Activated CD8-positive, alpha-beta memory T cell treated with anti-CD3 and anti-CD28 coated beads, Interleukin-2, amount 50 U/mL, for 4 hours (primary cell): ENCODE measurements at places on chromosomes 13 and 19.
A peak's percentile ranks its signal among the peaks of the same experiment; 100 is the strongest.

DNA sequence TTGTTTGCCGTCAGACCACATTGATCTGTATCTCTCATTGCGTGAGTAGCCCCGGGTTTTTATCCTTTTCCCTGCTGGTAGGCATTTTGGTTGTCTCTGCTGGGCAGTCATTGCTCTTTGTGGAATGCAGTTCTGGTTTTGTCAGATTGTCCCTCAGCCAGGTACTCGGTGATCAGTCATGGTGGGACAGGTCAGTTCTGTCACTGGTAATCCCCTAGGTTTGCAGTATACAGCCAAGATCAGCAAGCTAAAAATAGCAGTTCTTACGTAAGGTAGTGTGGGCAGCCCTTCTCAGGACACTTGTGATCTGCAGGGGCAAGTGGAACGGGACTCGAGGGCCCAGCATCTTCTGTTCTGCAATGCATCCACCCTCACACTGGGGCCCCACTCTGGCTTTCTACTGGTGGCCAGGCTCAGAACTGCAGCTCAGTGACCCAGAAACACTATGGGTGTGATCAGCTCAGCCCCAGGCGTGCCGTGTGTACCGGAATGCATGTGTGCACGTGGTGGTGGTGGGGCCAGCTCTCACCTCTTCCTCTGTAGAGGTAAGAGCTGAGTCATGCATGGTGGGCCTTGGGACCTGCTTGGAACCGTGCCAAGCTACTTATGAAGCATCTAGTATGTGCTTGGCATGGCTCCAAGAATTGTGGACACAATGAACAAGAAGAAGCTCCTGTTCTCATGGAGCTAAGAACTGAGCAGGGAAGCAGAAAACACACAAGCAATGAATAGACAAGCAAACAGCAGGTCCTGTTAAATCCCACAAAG, 6.3 kb downstream of the PLEKHF1 start:
- DNase-seq, result peak; percentile 86

GRCh38 chr19:6891761-6892385, 4.5 kb downstream of the ADGRE1 start:
- DNase-seq, result no peak

DNA sequence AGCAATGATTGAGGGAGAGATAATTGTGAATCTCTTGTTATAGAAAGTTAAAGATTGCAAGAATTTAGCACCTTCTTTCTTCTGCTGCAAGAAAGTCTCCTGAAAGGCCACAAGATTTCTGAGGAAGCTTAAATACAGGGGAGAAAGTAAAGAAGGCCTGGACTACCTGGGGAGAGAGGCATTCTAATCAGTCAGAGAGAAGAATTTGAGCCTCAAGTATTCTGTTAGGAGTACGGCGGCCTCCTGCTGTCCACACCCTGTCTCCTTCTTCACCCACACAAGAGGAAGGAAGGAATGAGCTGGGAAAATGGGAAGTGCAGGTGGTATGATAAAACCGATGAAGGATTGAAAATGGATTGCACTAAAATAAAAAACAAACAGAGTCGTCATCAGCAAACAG, 474.7 kb downstream of the DIAPH3 start:
- no peak for DNase-seq

DNA sequence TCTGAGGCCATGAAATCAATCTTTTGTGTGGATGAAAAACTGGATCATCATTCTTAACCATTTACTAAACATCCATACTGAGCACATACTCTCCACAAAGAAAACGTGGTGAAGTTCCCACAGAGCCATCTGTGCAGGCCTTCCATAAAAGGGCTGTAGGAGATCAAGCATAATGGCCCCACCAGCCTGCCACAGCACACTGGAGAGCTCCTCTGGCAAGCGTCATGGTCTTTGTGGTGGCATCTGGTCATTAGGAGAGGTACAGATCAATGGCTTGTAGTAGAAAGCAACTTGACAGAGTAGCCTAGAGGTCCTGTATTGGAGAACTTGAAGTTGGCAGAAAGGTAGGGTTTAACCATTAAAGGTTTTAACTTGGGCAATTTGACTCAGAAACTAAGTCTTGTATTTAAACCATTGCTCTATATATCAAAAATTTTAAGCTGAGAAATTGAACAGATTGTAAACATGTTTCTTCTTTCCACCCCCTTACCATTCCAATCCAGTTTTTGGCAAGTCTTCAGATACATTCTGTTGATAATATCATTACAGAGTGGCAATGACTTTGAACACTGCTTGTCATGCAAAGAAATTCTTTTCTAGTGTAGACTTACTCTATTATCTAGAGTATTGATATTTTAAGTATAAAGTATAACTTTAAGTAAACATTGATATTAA, 128.3 kb downstream of the LMO7 start:
- no peak for DNase-seq

DNA sequence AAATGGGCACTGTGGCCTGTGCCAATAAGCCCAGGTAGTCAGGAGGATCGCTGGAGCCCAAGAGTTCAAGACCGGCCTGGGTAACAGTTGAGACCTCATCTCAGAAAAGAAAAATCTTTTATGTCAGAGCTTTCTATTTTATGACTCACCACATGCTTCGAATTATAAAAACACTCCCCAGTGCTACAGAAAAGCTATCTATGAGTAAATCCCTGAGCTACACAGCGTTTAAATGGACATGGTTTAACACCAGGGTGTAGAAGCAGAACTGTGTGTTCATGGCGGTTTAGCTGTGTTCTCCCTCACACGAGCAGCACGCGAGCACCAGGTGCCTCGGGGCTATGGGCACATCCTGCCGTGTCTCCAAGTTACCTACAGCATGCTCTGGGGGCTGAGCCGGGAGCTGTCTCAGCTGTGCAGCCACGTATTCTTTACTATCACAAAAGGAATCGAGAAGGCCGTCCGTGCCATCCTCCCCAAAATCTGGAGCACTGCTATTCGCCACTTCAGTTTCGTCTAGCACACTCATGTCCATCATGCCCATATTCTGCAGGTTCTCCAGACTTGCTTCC, 6.7 kb downstream of the SAFB2 start:
- no peak for DNase-seq
